Suprapubic skin (tissue), 4 donors: ENCODE measurements at places on chromosomes 7 and 10.
A peak's percentile ranks its signal among the peaks of the same experiment; 100 is the strongest.

- DNase-seq, result no peak
Observed at GRCh38 chr7:124322561-124322960, 289.7 kb upstream of the TMEM229A start.

DNA sequence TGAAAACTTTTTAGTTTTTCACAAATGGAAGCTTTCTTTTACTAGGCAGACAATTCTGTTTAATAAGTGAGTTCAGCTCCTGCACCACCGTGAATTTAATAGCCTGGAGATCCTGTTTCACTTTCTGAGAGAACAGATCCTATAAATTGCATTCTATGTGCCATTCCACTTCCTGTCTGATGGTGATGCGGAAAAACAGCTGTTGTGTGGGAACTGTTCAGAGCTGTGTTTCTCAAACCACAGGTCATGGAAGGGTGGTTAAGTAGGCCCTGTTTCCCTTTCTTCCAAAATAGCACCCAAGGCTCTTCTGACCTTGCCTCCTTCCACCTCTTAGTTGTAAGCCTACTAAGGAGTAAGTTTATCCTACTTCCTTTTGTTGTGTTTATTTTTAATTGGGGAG lies 97.2 kb upstream of the DKK1 start:
- no peak for DNase-seq

GRCh38 chr10:68721673-68722335 lies 765 bp downstream of the CCAR1 start:
- no peak for DNase-seq

- no peak for DNase-seq
Observed at GRCh38 chr10:43239756-43240155, 27.1 kb downstream of the RASGEF1A start.

- DNase-seq, result no peak
Observed at GRCh38 chr7:25402532-25402931, 174.2 kb upstream of the NPVF start.

- no peak for DNase-seq
Observed at GRCh38 chr7:90850066-90850465, 253.9 kb downstream of the CDK14 start.

- DNase-seq, result no peak
Observed at GRCh38 chr10:24916365-24916764, 36.0 kb downstream of the PRTFDC1 start.

DNA sequence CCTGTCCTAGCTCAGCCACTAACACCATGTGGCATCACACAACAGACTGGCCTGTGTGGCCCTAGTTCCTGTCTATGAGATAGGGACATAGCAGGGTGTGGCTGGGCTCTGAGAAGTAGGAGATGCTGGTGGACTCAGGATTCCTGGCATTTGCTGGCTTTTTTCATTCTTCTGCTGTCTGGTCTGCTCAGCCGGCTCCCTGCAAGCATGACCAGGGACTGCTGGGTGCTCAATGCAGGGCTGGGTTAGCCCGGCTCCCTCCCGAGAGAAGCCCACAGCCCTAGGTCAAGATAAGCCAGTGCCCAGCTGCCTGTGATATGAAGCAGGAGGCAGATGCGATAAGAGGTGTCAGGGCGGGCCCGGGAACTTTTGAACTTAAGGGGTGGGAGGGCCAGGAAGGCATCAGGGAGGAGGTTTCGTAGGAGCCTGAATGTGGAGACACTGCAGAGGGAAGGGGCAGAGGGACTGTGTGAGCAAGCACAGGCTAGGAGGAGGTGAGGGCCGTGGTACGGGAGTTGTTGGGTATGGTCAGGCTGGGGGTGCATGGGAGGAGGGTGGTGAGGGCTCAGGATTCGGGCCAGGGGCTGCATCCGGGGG lies 3.5 kb downstream of the AQP1 start:
- no peak for DNase-seq

- no peak for DNase-seq
Observed at GRCh38 chr7:96665689-96666088, 44.0 kb downstream of the SEM1 start.

GRCh38 chr7:113610572-113610971 lies 308.2 kb downstream of the PPP1R3A start:
- no peak for DNase-seq

GRCh38 chr10:80144696-80145131 lies 12.2 kb downstream of the PLAC9 start:
- DNase-seq, result peak; percentile 58

GRCh38 chr10:76086761-76087639 lies 655.6 kb downstream of the LRMDA start:
- no peak for DNase-seq

- no peak for DNase-seq
Observed at GRCh38 chr7:107208024-107208521, 39.3 kb downstream of the HBP1 start.

DNA sequence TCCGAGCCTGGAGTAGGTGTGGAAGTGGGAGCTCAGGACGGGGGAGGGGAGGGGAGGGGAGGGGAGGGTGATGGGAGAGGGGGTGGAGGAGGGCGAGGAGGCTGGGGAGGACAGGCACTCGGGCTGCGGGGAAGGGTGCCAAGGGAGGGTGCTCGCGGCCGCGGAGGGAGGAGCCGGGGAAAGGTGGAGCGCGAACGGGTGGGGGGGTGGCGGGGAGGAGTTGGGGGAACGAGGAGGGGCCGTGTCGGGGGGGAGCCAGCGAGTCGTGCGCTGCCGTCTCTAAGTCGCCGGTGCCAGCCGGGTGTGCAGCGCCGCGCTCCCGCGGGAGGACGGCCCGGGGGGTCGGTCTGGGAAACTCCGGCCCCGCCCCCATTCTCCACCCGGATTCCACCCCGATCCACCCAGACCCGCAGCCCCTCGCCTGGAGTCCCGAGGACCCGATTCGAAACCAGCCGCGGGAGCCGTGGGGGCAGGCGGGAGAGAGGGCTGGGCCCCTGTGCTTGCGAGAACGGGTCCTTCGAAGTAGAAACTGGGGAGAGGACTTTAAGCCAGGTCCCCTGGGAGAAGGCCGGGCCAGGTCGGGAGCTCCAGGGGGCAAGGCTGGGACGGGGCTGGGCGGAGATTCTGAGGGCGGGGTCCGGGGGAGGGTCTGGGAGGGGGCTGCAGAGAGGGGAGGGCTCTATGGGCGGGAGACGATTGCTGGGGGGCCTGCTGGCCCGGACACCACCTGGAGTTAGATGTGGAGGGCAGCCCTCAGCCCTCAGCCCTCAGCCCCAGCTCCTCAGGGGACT lies at the start of gene ZNF467:
ZNF467 (minus strand) TSS at position 143 of the 791 bp plus-strand sequence. CDS start 2,556 bp downstream, outside the sequence.
- peak; percentile 84 for DNase-seq

- no peak for DNase-seq
Observed at GRCh38 chr7:8625612-8626011, 192.2 kb downstream of the NXPH1 start.

DNA sequence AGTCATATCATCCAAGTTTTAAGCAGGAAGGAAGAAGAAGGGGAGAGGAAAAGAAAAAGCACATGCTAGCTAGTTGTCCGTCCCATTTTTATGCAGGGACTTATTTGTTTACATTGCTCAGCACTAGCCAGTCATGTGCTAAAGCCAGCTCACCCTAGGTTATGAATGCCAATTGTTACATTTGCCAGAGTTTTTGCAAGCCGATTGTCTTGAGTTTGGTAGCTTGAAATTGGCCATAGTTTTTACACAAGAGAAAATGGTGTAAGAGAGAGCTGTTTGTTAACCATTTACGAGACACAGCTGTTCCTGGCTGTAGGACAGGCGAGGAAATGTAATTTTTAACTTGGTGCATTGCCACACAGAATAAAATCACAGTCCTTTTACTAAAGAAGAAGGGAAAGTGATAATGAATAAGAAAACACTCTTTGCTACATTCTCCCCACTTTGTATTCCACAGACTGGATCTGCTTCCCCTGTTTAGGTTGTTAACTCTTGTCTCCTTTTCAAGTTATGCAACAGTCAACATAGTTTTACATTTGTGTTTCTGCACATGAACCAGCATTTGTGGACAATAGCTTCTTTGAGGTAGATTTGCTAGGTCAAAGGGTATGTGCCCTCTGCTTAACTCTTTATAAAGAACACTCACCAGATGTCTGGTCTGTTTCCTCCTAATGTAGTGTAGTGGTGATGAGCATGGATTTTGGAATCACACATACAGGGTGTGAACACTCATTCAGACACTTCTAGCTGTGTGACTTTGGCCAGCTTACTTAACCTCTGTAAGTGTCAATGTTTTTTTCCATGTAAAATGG lies 357.2 kb downstream of the LRMDA start:
- no peak for DNase-seq

DNA sequence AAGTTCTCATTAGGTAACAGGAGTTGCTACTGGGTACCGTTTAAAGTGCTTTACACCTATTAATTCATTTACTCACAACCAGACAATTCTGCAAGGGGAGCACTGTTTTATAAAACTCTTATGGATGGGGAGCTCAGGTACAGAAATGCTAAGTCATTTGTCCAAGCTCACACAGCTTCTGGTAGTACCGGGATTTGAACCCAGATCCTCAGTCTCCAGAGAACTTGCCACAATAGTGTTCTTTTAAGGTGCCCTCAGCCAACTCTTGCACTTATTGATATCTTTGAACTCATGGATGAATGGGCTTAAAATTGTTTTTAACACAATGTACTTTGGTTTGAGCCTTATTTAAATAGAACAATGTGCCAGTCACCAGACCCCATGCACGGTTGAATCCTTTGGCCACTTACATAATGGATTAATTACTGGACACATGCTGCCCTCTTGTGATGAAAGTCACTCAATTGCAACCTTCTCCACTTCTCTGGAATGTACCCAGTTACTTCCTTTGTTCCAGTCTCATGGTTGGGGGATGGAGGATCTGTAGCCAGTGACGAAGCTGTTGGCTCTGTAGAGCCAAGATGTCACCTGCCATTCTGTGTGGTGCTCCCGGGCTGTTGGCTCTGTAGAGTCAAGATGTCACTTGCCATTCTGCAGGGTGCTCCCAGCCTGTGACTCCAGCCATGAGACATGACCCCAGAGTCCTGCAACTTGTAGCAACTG lies 65.6 kb downstream of the NOD1 start:
- no peak for DNase-seq

DNA sequence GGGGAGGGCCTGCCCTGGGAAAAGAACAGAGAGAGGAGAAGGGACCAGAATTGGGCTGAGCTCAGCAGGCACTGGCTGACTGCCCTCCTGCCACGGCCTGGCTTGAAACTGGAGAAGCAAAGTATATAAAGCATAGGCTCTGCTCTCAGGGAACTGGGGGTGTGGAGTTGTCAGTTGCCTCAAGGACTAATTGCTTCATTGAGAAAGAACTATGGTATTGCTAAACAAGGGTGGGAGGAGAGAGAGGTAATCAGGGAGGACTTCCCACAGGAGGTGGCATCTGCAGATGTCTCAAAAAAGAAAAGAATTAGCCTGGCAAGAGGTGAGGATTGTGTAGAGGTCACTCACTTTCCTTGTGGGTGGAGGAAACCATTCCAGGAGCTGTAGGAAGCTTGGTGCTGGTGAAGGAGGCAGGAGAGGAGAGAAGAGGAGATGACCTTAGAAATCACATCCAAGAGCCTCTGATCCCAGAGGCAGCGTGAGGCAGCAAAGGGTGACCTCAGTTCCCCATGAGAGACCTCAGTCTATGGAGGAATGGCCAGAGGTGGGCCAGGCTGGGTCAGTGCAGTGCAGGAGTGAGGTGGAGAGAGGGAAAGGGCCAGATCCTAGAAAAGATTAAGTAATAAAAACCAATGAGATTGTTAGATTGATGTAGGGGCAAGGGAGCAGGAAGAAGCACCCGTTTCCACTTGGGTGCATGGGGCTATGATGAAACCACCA lies 2.4 kb downstream of the PILRB start:
- no peak for DNase-seq

GRCh38 chr10:26448706-26449435 lies 10.7 kb downstream of the APBB1IP start:
- no peak for DNase-seq
